Breast epithelium (tissue), 4 donors: ENCODE measurements at places on chromosomes 3 and 15. TPM values are rescaled to one million over a fixed set of nuclear protein-coding genes. Genes with fewer than 3 reads are reported as not detected.

Gene TMEM43
- total RNA-seq, result 90.5 TPM

Gene SNURF
- 15.7 TPM for total RNA-seq

GRCh38 chr3:13479332-13479581 lies 849 bp upstream of the HDAC11 start:
- no peak for DNase-seq

DNA sequence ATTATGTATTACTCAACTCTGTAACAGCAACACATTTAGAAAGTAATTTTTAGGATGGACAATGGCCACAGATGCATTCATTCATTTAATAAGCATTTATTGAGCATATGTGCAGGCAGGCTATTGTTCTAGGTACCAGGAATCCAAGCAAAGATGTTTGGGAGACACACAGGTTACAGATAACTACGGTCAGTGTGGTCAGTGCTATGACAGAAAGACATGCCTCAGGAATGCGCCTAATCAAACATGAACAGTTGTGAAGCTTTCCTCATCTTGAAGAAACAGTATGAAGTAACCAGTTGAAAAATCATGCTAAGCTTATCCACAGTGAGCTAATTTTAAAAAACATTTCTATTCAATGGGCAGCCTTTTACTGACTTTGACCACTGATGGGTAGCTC lies 155.4 kb upstream of the CCDC54 start:
- no peak for DNase-seq

Gene PIK3R4
- total RNA-seq, result 38.7 TPM

DNA sequence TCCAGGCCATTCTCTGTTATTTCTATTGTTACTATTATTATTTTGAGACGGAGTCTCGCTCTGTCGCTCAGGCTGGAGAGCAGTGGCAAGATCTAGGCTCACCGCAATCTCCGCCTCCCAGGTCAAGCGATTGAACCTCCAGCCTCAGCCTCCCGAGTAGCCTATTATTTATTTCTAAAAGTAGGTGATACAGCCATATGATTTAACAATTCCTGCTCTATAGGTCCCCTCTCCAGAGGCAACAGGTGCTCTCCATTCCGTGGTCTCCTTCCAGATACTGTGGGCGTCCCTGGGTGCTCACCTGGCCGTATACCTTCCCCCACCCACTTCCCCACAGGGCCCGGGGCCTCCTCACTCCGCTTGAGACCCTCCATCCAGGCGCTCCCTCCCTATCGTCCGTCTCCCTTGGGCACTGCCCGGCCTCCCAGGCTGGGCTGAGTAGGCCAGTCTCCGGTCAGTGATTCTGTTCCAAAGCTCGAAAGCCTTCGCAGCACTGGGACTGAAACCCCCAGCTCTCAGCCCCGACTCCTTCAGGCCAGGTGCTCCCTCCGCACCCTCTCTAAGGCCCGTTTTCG lies 708 bp upstream of the PTPN23 start:
- DNase-seq, result no peak

Gene SYNPR
- not detected for total RNA-seq

DNA sequence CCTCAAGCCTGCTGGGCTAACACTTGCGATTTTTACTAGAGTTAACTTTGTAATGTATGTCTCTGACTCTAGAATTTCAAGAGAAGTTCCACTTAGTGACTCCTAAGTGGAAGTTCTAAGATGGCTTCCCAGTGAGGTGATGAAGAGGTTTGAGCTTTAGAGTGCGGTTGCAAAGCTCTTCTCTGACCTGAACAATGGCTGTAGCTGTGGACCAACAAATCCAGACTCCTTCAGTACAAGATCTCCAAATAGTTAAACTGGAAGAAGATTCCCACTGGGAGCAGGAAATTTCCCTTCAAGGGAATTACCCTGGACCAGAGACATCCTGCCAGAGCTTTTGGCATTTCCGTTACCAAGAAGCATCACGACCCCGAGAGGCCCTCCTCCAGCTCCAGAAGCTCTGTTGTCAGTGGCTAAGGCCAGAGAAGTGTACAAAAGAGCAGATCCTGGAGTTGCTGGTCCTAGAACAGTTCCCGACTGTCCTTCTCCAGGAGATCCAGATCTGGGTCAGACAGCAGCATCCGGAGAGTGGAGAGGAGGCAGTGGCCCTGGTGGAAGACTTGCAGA lies 22.3 kb downstream of the WDR73 start:
- no peak for DNase-seq

GRCh38 chr3:134084242-134084950 lies 54.7 kb upstream of the SLCO2A1 start:
- DNase-seq, result no peak

Gene SHF
- total RNA-seq, result 5.0 TPM

DNA sequence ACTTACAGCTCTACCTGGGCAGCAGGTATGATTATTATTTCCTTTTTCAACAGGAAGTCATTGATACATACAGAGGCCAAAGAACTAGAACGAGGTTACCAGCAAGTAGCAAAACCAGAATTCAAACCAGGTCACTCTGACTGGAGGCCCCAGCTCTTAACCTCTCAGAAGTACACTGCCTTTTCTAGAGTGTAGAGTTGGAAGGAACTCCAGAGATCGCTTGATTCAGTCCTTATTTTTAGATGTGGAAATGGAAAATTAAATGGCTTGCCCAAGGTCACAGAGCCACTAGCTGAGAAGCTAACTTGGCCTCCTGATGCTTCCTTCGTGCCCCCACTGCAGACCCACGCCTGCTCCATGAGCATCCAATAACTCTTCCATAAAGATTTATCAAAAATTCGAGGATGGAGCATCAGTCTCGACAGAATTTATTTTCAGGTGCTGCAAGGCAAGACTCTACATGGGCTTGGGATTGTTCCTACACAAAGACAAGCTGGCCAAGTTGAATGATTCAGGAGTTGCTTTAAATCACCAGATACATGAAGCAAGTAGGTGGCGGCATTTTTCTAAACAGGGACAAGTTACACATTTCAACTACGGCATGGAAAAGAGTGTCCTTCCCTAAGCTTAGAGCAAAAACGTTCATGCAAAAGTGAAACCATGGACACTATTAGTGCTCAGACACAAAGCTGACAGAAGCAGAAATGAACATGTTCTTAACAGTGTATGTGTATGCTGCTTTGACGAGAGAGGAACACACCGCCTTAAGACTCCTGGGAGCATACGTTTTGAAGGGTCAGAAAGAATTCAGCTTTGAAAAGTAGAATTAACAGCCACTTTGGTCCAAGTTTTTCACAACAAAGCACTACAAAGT lies 235.7 kb downstream of the THRB start:
- DNase-seq, result no peak

DNA sequence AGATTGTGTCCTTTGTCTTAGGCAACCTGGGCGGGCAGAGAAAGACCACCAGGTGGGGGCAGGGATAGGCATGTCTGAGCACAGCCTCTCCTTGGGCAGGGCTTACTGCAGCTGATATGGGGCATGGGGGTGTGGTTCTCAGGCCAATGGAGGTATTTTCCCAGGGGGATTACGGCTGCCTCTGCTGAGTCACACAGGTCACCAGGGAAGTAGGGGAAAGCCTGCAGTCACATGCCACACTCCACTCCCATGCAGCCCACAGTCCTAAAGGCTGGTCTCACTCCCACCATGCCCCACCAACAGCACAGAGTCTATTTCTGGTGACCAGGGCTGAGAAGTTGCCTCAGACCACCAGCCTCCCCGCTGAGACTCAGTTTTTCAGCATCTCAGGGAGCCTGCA lies 466.4 kb downstream of the DIPK2A start:
- DNase-seq, result no peak

GRCh38 chr3:45426161-45426560 lies 37.8 kb downstream of the LARS2 start:
- DNase-seq, result no peak

Gene CFAP44
- 6.6 TPM for total RNA-seq

Gene GOLGA8O
- total RNA-seq, result 1.1 TPM

- no peak for DNase-seq
These were observed 199.1 kb upstream of the GADL1 start for GRCh38 chr3:31093606-31094005.

- no peak for DNase-seq
These were observed 152.4 kb downstream of the AGBL1 start for GRCh38 chr15:86231864-86232721.
